Activated T-helper 1 cell treated with anti-CD3 and anti-CD28 coated beads, Interleukin-2, amount 50 U/mL, for 16 hours (primary cell): ENCODE measurements at places on chromosomes 13 and 19.
A peak's percentile ranks its signal among the peaks of the same experiment; 100 is the strongest.

- DNase-seq = peak; percentile 68
Observed at GRCh38 chr19:57632987-57633831, at the start of gene ZNF211. Gene ZNF211 (plus strand): TSS chr19:57633168. CDS start chr19:57633347, 179 bp downstream.

- DNase-seq = no peak
Observed at GRCh38 chr13:69035771-69036170, 1071.9 kb upstream of the ATXN8OS start.

DNA sequence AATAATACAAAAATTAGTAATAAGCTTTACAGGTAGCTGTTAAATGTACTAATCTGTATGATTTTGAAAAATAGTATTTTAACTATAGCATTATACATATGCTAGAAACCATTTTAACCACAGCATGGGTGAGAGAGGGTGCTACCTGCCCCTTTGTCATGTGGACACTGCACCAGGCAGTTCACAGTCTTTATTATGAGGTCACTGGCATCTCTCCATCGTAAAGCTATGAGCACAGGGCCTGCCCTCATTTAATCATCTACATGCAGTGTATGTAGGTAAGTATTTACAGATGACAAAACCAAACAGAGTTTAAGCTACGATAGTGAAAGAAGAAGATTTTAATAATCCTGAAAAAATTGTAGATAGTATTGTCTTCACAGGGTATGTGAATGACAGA lies 21.7 kb downstream of the EDNRB start:
- no peak for DNase-seq

DNA sequence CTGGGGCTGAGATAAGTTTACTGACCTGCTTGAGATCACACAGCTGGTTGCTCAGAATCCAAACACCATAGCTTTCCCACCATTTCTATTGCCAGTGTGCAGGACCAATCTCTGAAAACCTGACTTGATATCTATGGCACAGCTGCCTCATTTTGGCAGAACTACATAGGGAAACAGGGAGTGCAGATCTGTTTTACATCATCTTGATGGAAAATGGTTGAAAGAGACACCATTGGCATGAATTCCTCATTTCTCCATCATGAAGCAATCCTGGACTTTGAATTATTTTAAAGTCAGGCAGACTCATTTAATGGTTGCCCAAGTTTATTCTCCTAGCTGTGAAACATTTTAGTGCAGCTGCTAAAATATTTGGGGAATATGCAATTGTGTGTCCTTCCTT lies 1628.2 kb upstream of the SLC10A2 start:
- DNase-seq = no peak

DNA sequence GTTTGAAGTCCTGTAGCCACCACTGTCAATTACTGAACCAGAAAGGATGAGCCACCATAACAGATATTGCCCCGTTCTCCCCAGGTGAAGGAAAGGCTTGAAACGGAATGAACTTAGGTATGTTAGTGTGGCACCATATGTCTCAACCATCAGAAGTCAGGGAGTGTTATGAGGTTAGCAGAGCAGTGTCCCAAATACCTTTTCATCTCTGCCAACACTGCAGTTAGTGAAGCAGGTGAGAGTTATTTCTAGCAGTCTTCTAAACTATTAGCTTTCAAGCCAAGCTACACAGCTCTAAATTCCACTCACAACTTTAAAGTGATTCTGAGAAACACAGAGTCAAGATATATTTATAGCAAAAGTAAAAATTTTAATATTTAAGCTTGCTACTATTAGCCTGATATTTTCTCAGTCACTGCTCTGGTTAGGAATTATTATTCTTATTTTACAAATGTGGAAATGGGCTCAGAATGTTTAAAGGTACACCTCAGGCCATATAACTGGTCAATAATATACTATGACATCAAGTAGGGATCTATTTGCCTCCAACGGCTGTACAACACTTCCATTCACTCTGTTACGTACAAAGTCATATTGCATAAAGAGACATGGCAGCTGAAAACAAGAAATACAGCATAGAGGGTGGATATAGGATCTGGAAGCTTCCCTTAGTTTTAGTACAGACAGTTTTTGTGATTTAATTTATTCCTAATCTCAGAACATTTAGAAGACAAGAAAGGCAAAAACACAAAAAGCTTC lies 1527.1 kb upstream of the PRR20A start:
- no peak for DNase-seq

DNA sequence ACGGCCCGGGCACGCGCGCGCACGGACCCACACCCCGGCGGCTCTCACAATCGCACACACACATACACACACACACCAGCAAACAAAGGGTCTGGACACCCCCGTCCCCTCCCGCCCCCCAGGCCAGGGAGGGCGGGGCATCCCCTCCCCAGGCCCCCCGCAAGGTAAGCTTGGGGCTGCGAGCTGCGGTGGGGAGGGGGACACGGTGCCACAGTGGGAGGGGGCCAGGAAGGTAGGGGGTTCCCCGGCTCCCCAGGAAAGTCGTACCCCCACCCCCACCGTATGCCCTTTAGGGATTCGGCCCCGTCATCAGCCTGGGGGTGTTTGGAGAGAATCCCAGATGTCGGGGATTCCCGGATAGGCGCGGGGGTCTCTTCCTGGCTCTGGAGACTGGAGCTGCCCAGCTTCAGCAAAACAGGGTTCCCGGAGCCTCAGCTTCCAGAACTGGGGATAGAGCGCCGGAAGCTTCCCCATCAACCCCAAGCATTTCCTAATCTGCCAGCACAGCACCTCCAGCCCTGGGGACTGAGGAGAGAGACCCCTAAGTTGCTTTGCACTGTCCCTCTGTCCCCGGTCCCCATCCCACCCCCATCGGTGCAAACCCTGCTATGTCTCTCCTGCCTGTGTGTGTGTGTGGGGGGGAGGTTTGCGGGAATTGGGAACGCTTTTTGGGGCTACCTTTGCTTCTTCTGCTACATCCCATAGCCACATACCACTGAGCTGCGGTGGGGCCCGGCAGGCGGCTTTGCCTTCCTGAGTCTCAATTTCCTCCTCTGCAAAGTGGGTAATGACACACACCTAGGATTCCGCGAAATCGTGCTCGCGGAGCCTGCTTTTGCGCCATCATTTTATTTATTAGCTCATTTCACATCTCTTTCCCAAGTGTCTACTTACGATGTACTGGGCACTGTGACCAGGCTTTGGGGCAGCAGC lies 1.8 kb upstream of the CDC37 start:
- no peak for DNase-seq

- no peak for DNase-seq
Observed at GRCh38 chr13:75985132-75985531, 349.0 kb downstream of the LMO7 start.

- no peak for DNase-seq
Observed at GRCh38 chr19:17243830-17244617, 1.7 kb downstream of the NR2F6 start.

GRCh38 chr13:110138010-110138699 lies 168.8 kb downstream of the COL4A1 start:
- peak; percentile 25 for DNase-seq

GRCh38 chr13:67314405-67314804 lies 84.3 kb upstream of the PCDH9 start:
- no peak for DNase-seq
